Cortex of kidney (tissue), 1 donor: ENCODE measurements at places on chromosomes 7 and 10.

- DNase-seq: no peak
Measured at GRCh38 chr7:150585199-150585598, 18.0 kb downstream of the GIMAP4 start.

DNA sequence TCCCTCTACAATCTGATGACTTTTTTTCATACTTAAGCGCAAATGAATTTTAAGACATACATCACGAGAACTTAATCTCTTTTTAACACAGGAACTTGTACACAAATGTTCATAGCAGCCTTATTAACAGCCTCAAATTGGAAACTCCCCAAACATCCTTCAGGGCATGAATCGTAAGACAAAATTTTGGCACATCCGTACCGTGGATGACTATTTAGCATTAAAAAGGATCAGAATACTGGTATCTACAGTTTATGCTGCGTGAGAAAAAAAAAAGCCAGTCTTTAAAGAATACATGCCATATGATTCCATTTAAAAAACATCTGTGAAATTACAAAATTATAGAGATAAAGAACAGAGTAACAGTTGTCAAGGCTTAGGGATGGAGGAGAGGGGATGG is 46.8 kb downstream of the PDE1C start:
- no peak for DNase-seq

- DNase-seq: no peak
Measured at GRCh38 chr10:112784022-112784461, 166.0 kb upstream of the TCF7L2 start.

DNA sequence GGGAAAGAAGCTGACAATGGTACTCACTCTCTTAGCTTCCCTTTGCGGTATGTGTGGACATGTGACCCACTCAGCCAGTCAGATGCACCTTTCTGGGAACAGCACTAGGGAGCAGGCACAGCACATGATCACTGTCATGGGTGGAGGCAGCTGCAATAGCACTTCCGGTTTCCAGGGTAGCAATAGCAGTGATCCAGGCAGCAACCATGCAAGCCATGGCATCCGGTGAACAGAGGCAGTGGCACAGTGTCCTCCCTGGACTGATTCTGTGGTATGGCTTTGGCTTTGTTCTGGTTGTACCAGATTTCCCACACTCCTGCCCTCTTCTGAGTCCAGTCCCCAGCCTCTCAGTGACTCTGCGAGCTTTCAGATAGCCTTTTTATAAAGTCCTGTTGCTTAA is 86.8 kb upstream of the NAMPT start:
- DNase-seq: no peak

GRCh38 chr10:27723436-27723835 is 22.2 kb downstream of the MKX start:
- DNase-seq: no peak

- no peak for DNase-seq
Measured at GRCh38 chr7:714251-714671, 12.2 kb upstream of the DNAAF5 start.

GRCh38 chr10:116440330-116441030 is 12.8 kb downstream of the PNLIPRP3 start:
- no peak for DNase-seq

- no peak for DNase-seq
Measured at GRCh38 chr10:37975401-37975991, 951 bp downstream of the ZNF25 start.

DNA sequence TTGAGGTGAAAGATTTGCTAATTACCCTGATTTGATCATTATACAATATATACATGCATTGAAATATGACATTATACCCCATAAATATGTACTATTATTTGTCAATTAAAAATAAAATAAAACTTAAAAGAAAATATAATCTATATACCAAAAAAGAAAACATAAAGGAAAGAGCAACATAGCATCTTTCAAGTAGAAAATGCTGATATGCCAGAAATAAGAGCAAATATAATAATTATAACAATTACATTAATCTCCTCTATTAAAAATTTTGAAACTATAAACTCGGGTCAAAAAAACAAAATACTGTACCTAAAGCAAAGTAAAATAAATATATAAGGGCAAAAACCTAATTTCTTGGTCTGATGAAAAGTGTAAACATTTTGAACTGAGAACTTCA is 209.3 kb upstream of the PDE1C start:
- no peak for DNase-seq

- no peak for DNase-seq
Measured at GRCh38 chr10:76198287-76199035, 767.0 kb downstream of the LRMDA start.

GRCh38 chr10:71835671-71836595 is 15.1 kb downstream of the PSAP start:
- no peak for DNase-seq

DNA sequence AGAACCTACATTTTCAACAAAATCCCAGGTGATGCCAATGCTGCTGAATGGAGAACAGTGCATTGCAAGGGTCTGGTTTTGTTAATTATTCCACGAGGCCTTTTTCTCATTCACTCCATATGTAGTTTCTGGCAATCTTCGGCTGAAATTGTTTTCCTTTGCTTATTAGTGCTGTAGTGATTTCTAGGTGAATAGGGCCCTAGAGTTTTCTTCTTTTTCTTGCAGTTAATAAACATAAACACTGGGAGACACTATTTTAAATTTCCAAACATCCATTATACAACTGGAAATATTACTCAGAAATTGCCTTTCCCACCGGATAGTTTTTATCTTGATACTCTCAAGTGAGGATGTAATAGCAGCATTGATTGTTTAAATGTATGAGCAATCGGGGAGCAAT is 435.6 kb downstream of the XPNPEP1 start:
- no peak for DNase-seq
